ENCODE measurements at places on chromosomes 1 and 21. TPM values are rescaled to one million over a fixed set of nuclear protein-coding genes. Genes with fewer than 3 reads are reported as not detected.

SMCP gene
- total RNA-seq = not detected

LRRC71 gene
- 0.13 TPM for total RNA-seq

HSPA6 gene
- total RNA-seq = 0.62 TPM

EVA1B gene
- 202 TPM for total RNA-seq

PRR9 gene
- not detected for total RNA-seq

C1orf116 gene
- under 0.01 TPM for total RNA-seq

LCE2C gene
- total RNA-seq = not detected

PSMA5 gene
- total RNA-seq = 47.2 TPM

BARHL2 gene
- total RNA-seq = not detected

AGO1 gene
- total RNA-seq = 14.1 TPM

TBX19 gene
- total RNA-seq = 0.75 TPM

RNF186 gene
- not detected for total RNA-seq

ATP13A2 gene
- total RNA-seq = 26.5 TPM

EPS15 gene
- 76.1 TPM for total RNA-seq

TRIM45 gene
- 1.2 TPM for total RNA-seq

MSH4 gene
- 0.06 TPM for total RNA-seq

HLCS gene
- 35.7 TPM for total RNA-seq

SYCP1 gene
- total RNA-seq = not detected
